ENCODE measurements at places on chromosomes 12 and 14.

DNA sequence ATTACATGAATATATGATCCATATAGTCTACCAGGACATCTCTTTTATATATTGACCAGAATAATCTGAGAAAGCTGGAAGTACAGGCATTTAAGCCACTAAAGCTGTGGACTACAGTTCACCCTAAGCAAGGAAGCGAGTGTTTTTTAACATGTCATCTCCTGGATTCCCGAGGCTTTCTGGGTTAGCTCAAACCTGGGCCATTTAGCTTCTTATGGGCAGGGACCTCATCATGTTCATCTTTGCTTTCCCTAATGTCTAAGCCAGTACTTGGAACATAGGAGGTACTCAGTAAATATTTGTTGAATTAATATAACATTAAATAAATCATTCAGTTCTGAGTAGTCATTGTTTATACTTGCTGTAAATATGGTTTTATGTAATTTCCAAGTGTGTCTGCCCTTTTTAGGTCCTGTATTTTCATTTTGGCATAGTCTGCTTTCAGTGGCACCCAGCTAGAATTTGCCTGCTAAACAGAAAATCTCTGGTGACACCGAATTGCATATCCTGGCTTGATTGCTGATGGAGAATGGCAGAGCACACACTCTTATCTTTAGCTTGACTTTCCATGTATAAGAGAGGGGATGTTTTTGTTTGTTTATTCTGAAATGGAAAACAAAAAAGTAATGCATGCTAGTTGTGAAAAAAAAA is 344.5 kb downstream of the ZFP36L1 start:
- no peak for DNase-seq

GRCh38 chr12:15599266-15600037 is 189.7 kb downstream of the EPS8 start:
- DNase-seq = no peak

- DNase-seq = no peak
Measured at GRCh38 chr14:90883782-90884181, 67.6 kb upstream of the TTC7B start.

- DNase-seq = no peak
Measured at GRCh38 chr12:51524386-51524901, 66.6 kb upstream of the SCN8A start.

Data from GM13976 (cell line).